Lung microvascular endothelial cell (primary cell): ENCODE measurements at places on chromosomes 16 and 17.

DNA sequence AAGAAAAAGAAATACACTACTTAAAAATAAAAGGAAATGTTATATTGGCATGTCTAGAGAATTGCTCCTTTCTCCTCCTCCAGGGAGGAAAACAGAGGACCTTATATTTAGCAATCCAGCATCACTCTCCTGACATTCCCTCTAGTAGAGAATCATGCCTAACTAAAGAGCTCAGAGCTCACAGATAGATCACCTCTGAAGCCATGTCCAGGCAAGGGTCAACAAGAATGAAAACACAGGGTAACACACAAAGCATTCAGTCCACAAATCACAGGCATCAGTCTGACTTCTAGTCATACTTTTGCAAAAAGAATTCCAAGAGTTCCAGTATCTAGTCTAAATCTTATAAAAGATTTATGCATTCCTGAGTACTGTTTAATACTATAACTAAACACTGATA lies 4.4 kb upstream of the HASPIN start:
- no peak for DNase-seq

DNA sequence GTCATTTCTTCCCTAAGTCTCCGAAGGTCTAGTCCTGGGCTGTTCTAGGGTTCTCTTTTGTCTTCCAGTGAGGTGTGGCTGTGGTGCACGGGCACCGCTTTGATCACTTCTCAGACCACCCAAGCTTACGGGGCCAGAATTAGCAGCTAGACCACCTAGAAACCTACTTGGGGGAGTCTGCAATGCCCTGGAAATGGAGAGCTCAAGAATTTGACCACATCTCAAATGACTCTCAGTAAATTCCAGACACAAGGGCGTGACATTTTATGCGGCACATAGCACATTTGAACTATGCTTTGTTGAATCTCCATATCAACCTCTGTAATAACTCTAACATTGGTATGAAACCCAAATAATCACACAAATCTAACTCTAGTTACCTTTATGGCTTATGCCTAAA lies 24.9 kb downstream of the TRIM16 start:
- no peak for DNase-seq

DNA sequence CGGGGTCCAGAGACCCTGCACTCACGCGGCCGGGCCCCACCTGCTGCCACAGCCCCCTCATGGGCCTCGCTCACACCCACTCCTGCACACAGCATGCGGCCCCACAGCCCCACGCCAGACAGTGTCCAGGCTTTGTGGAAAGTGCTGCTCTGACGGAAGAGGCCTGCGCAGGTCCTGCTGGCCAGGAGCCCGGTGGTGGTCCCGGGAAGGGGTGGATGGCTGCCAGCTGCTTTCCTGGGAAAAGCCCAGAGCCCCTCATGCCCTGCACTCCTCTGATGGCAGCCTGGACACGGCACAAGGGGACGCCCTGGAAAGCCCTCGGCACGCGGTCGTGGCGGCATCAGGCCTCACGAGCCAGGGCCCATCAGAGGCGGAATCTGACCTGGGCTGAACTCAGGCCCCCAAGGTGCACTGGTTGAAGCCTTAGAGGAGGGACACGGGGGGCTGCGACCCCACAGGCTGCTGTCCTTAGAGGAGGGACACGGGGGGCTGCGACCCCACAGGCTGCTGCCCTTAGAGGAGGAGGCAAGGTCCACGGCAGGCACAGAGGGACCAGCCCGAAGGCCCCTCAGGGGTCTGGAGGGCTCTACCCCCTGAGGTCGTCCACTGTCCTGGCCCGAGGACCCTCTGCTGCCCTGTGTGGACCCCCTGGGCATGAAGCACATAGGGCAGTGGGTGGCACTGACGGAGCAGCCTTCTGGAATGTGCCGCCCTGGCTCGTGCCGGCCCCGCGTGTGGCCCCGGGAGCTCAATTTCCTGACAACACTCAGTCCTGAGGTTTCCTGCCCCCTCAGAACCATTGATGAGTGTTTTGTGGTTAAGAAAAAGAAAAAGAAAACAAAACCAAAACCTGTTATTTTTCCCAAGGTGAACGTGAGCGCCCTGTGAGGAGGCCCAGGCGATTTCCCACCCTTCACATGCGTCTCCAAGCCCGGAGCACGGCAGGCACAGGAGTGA lies 22.1 kb downstream of the SOX8 start:
- DNase-seq = peak; percentile 36

- DNase-seq = peak; percentile 41
Observed at GRCh38 chr16:88634141-88634993, 4.0 kb upstream of the IL17C start.

- peak; percentile 59 for DNase-seq
Observed at GRCh38 chr17:40349895-40350688, 14.4 kb downstream of the GJD3 start.

GRCh38 chr17:28405632-28406472 lies at the start of gene SLC46A1:
SLC46A1 (minus strand) TSS chr17:28406212; CDS start chr17:28406114, 98 bp downstream.
- peak; percentile 28 for DNase-seq

GRCh38 chr17:79645022-79645776 lies 34.3 kb upstream of the RBFOX3 start:
- DNase-seq = no peak

GRCh38 chr17:65365169-65365568 lies 196.3 kb downstream of the AXIN2 start:
- DNase-seq = no peak

DNA sequence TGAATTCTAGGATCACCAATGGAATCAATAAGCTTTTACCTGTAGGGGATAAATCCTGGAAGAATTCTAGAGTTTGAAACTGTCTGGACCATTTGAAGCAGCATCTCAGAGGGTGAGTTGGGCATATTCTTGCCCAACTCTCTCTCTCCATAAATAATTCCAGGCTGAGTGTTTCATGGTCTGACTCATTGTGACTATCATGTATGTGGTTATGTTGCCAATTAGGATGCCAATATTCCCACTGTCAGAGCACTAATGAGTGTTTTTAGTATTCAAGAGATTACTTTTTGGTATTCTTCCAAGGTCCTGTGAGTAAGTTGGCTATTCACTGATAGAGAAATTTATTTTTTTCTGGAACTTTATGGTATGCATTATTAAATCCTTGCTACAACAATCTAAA lies 456.9 kb downstream of the TOX3 start:
- no peak for DNase-seq

DNA sequence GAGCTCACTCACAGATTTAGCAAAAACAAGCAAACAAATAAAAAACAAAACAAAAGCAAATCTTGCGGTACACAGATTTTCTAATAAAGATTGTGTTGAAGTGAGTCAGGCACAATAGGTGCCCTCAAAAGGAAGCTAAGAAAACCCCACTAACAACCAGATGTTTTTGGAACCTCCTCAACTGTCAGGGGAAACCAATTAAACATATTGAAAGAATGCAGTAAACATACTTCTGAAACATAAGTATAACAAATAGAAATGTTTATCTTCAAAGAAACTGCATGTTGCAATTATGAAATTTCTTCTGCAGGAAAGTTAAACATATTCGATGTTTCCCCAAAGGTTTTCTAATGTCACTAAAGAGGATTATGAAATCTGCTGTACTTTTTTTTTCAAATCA lies 110.5 kb upstream of the CORO6 start:
- no peak for DNase-seq

DNA sequence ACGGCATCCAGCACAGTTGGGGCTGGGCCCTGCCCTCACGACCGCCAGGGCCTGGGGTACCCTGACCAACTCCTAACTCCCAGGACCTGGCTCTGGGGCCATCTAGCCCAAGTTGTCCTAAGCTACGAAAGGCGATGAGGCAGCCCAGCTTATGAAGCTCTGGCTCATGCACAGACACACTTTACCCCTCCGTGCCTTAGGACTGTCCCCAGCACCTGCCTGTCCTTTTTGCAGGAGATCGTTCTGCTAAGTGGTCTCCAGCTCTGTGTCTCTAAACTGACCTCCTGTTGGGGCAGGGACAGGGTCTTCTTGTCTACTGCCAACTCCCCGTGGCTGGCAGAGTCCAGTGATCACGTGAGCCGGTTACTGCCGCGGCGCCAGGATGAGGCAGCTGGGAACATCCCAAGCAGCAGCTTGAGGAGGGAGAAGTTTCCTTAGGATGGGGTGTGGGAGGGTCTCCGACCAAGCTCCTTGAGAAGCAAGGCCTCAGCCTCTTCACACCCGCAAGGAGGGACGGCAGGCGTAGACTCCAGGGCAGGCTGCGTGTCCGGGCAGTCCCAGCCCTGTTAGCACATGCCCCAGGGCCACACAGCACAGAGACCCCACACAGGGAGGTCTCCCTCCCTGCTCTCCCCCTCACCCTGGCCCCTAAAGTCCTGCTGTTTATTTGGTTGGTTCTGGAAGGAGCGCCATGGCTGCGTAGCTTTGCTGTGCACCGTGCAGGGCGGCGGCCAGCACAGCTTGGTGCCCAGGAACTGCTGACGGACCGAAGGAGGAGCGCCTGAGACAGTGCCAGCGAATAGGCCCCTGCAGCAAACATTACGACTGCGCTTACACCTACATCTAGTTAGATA lies 16.4 kb upstream of the METRNL start:
- no peak for DNase-seq

DNA sequence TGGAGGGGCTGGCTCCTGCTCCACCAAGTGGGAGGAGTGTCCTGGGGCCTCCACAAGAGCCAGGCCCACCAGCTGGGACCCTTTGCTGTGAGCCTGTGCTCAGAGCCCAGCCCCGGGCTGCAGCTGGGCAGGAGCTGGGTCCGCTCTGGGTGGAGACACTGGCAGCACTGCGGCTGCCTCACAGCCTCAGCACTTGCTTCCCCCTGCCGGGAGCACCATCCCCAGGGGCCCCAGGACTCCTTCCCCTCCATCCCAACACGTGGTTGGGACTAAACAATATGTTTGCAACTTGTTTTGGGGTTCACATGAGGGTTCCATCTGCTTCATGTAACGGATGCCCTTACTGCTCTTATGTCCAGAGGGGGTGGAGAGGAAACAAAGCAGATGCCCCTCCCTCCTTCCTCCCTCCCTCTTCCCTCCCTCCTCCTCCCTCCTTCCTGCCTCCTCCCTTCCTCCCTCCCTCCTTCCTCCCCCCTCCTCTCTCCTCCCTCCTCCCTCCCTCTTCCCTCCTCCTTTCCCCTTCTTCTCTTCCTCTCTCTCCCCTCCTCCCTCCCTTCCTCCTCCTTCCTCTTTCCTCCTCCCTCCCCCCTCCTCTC lies 16.3 kb upstream of the CBFA2T3 start:
- no peak for DNase-seq

- DNase-seq = no peak
Observed at GRCh38 chr17:14033166-14033565, 36.1 kb upstream of the COX10 start.

- DNase-seq = no peak
Observed at GRCh38 chr17:80427366-80428282, 12.7 kb downstream of the ENDOV start.

DNA sequence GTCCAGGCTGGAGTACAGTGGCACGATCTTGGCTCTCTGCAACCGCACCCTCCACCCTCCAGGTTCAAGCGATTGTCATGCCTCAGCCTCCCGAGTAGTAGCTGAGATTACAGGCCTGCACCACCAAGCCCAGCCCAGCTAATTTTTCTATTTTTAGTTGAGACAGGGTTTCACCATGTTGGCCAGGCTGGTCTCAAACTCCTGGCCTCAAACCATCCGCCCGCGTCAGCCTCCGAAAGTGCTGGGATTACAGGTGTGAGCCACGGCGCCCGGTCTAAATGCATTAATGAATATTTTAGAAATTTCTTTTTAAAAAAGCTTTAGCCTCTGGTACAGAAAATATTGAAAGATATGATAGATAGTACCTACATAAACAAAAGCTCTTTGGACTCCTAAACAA lies 95.0 kb downstream of the DNAH9 start:
- DNase-seq = no peak

GRCh38 chr16:10322723-10323527 lies 62.9 kb upstream of the ATF7IP2 start:
- DNase-seq = no peak

- DNase-seq = peak; percentile 45
Observed at GRCh38 chr17:41917679-41918313, 955 bp downstream of the ACLY start.

GRCh38 chr17:73474370-73474988 lies 162.7 kb upstream of the CDC42EP4 start:
- peak; percentile 51 for DNase-seq

GRCh38 chr16:53515259-53515658 lies 12.2 kb upstream of the AKTIP start:
- DNase-seq = peak; percentile 85

- DNase-seq = peak; percentile 95
Observed at GRCh38 chr16:69848637-69849545, 86.8 kb downstream of the WWP2 start.

DNA sequence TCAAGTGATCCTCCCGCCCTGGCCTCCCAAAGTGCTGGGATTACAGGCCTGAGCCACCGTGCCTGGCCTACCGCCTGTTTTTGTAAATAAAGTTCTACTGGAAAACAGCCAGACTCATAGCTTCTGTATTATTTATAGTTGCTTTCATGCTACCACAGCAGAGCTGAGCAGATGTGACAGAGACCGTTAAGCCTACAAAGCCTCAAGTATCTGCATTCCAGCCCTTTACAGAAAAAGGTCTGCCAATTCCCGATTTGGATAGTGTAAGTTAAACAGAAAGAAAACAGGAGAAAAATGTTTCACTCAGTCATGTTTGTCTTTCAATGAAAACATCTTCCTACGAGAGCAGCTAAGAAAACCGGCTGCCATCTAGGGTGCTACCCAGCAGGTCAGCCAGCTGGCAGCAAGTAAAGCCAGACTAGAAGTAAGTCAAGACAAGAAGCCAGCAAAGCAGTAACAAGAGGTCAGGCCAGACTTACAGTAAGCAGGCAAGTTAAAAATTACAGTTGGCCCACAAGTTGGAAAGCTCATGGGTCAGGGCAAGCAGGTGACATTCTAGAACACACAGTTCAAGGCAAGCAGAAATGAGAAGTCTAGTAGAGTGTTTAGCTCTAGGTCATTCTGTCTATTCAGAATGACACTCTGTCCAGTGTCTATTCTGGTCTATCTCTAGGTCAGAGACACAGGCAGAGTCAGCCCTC lies 17.7 kb downstream of the NCBP3 start:
- DNase-seq = no peak

DNA sequence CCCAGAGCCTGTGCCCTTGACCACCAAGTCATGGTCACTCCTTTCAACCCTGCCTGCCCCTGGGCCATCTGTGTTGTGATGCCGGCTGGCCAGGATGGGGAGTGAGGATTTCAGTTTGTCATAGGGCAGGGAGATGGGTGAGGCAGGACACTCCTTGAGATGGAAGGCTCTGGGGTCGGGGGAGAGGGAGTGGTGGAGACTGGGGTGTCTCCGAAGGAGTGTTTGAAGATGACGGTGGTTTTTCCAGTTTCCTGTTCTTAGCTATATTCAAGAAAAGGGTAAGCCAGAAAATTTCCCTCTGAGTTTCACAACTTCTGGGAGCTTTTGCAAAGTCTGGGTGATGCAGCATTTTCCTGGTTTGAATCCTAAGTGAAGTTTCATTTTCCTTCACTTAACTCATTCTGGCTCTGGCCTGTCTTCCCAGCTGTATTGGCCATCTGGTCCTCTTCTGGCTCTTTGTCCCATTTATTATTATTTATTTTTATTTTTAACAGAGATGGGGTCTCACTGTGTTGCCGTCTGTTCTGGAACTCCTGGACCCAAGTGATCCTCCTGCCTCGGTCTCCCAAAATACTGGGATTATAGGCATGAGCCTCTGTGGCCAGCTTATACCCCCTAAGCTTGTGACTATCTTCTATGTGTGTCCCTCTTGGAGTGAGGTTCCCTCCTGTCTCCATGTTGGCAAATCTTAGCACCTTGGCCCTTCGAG lies 27.7 kb downstream of the ABCC1 start:
- peak; percentile 36 for DNase-seq

GRCh38 chr17:79943347-79944241 lies 92.1 kb downstream of the TBC1D16 start:
- DNase-seq = no peak

GRCh38 chr17:55717898-55718735 lies 4.5 kb downstream of the TMEM100 start:
- peak; percentile 85 for DNase-seq
